ENCODE measurements at places on chromosomes 3 and 15.

DNA sequence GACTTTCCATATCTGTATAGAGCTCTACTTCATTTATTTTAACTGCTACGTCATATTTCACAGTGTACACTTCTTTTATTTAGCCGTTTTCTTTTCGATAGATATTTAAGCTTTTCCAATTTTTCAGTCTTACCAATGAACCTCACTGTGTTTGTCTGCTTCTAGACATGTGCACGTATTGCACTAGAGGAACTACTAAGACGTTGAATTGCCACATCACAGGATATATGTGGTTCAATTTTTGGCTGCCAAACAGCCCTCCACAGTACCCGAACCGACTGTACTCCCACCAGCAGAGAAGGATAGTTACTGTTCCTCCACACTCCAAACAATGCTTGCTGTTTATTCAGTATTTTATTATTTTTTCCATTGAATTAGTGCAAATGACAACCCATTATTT, 2.0 kb downstream of the NR1I2 start:
- DNase-seq = no peak

DNA sequence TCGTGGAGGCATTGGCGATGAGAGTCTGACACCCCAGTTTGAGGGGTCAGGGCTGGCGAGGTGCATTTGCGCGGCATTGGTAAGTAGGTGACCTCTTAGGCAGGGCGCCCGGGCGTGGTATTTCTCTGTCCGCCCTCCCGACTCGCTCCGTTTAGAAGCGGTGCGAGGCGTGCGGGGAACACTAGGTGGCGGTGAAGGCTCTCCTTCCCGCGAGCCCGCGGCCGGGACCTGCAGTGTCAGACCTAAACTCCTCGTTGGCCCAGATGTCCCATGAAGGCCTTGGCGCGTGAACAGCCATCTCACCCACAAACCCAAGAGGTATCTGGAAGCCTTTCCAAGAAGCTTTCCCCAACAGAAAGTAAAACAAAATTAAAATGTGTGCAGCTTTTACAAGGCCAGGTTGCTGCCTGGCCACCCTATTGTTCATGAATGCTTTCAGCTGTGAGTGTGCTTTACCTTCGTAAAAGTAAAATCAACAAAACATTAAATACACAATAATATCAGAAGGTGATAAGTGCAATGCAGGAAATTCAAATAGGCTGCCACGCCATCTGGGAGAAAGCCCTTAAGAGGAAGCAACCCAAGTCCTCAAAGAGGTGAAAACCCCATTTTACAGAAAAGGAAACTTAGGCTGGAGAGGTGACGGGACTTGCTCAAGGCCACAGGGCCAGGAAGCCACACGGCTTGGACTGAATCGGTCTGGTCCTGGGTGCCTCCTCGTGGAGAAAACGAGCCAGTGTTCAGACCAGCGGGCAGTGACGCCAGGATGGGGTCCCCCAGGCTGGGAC, 120.3 kb downstream of the ETFA start:
- peak; percentile 64 for DNase-seq

DNA sequence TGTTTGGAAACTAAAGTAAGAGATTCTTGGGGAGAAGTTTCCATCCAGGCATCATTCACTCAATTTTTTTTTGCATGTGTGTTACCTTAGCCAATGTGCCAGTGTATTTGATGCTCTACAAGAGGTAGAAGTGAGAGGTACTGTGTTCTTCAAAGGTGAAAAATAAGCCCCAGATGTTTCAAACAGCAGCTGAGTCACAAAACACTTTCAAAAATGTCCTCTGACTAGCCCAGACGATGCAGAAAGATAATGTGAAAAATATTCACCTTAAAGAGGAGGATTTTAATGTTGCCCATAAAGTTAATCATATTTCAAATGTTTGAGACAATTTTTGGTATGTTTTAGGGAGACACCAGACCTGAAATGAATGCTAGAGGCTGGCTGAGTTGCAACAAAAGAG, 107.7 kb upstream of the RASGRP1 start:
- no peak for DNase-seq

DNA sequence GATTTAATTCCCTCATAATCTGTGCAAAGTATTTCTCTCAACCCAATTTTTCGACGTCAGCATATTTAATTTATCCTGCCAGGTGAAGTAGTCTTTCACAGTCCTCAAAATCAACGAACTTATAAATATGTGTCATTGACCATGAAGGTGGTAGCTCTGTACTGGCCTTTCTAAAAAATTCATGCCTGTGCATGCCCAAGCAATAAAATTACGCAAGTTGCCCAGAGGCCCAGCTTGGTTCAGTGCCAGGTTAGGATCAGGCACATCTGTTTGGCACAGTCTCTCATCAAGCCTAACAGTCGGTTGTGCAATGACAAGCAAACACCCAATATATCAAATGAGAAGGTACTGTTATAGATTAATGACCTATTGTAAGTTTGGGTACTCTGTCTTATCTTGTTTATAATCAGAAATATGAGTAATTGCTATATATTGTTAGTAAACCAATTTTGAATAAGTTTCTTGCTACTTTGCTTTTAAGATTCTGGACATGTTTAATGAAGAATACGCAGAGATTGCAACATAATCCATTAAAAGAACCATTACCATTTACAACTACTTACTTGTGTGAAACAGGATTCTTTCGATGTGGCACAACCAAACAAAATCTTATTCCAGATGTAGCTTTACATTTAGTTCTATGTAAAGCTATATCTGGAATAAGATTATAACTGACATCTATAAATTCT, 159.0 kb upstream of the IL12A start:
- DNase-seq = no peak

DNA sequence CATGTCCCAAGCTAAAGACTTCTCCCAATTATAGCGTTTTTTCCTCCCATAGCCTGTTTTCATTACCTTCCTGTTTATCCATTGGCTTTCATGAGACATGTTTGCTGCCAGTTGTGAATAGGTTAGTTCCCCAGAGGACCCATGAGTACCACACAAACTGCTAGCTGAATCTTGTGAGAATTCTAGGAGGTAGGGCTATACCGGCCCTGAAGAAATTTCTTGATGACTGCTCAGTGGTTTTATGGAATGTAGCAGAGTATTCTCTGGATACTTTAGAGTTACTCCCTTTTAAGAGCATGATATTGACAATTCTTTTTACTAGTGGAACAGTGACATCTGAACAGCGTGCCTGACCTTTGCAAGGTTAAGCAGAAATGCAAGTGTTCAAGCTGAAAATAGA, 210.4 kb downstream of the MCTP2 start:
- no peak for DNase-seq

GRCh38 chr3:193343726-193344222, 34.8 kb downstream of the ATP13A5 start:
- DNase-seq = no peak

DNA sequence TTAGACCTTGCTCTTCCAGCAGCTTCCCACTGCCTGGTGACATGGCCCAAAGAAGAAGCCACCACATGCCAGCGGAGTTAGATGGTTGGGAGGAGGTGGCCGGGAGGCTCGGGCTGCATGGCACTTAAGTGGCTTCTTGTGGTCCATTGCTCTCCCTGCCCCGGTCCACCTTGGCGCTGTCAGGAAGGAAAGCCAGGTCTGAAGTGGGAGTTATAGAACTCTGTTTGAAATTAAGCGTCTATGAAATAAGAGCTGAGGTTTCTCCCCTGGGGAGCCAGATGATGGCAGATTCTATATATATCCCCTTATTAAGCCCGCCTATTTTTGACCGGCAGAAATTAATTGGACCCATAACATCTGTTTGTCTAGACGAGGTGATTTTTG, 61.2 kb downstream of the ITGA11 start:
- DNase-seq = no peak

DNA sequence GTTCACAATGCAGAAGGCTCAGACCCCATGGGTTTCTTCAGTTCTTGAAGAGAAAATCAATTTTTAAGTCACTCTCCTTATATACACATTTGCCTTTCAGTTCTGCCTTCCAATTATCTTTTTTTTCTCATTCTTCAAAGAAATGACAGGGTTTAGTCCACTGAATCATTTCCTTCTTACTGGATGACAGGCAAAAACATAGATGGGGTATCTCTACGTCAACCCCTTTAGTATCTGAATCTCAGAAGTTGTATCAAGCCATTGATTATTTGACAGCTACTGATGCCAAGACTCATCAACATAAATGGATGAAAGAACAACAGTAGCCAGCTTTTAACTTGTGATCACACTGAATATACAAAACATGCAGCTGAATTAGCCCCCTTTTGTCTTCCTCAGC, 6.5 kb downstream of the ATOSA start:
- no peak for DNase-seq

- no peak for DNase-seq
Observed at GRCh38 chr3:193134856-193135255, 106.2 kb upstream of the PLAAT1 start.

DNA sequence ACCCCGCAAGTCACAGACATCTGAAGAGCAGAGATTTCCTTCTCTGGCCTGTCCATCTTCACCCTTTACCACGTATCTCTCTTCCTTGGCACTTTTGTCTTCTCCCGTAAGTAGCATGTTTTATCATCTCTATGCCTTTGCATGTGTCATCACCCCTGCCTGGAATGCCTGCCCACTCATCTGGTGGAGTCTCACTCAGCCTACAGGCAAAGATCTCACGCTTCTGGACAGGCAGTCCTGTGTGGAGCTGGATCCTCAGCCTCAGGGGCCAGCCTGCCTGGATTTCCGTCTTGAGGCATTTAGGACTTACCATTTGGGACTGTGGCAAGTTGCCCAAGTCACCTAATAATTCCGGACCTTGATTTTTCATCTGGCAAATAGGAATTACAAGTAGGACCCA, 114.3 kb upstream of the CACNA2D3 start:
- no peak for DNase-seq
